ENCODE measurements at places on chromosomes 6 and 20.

- no peak for DNase-seq
Observed at GRCh38 chr6:18317850-18318249, 53.5 kb upstream of the DEK start.

DNA sequence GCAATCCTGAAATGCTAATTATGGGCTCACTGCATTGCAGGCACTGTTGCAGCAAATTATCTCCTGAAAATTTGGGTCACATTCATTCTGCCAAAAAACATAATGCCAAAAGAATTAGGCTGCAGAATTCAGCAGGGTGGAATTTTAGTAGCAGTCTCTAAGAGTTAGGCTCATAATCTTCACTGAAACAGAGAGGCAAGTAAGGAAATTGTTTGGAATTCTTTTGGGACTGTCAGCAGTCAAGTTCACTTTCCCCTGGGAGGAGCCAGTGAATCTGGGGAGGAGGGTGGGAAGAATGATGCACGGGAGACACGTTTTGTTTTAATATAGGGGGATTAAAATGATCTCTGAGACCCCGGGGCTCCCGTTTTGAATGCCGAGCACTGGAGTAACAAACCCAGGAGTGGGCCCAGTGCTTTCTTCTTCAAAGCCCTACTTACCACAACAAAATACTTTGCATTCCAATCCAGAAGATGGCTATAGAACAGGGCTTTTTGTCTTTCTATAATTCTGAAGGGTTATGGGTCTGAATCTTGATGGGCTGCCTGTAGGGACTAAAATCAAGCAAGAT lies 44.7 kb downstream of the SOBP start:
- peak; percentile 46 for DNase-seq

GRCh38 chr6:156955494-156956183 lies 178.5 kb downstream of the ARID1B start:
- DNase-seq: no peak

DNA sequence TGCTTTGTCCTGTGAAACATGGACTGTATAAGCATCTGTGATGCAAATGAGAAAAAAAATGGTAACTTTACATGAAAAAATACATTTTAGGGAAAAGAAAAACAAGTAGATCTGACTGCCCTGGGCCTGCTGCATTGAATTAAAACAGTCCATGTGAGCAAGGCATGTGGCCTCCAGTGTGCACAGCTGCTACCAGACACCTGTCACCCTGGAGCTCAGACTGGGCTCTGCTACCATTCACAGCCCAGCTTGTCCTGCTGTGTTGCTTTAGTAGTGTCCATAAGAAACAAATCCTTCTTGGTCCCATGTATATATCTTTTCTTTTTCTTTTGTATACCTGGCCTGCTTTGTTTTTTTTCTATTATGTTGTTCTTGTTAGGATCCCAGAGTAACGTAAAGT lies 315.9 kb downstream of the NKAIN2 start:
- no peak for DNase-seq

DNA sequence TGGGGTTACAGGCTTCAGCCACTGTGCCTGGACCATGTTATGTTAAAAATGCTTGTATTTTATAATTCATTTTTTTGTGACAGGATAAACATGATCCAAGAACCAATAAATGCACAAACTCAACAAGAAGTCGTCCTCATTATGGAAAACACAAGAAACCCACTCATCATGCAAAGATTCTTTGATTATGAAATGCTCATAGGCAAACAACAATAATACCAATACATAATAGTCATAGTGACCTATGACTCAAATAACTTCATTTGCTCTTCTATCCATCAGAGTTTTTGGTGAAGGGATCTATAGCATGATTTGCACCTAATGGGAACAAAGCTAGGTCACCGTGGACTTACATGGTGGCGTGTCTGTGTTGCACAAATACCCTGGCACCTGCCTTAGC lies 217.1 kb upstream of the THEMIS start:
- no peak for DNase-seq

DNA sequence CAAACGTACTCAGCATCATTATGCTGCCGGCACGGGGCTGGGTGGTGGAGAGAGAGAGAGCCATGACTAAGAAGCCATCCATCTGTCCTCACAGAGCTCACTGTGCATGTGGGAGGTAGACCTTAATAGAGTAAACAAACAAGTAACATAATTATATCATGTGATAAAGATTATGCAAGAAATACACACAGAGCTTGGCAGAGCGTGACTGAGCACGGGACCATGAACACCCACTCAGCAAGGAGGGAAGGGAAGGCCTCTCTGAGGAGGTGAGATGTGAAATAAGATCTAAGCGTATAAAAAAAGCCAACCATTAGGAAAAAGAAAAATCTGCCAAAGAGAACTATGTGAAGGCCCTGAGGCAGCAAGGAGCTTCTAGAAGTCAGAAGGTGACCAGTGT lies 207.5 kb downstream of the PTPRT start:
- DNase-seq: no peak

DNA sequence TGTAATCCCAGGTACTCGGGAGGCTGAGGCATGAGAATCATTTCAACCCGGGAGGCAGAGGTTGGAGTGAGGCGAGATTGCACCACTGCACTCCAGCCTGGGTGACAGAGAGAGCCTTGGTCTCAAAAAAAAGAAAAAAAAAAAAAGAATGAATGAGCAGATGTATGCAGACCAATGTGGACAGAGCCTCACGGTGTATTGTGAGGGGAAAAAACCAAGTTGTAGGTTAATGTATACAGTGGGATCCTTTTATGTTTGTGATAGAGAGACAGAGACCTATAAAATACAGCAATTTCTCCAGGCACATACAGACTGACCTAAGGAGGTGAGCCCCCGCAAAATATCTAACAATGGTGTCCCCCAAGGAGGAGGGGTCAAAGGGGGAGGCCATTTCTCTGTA lies 11.7 kb downstream of the TGM2 start:
- DNase-seq: no peak

- no peak for DNase-seq
Observed at GRCh38 chr6:163705923-163706322, 291.4 kb downstream of the QKI start.

DNA sequence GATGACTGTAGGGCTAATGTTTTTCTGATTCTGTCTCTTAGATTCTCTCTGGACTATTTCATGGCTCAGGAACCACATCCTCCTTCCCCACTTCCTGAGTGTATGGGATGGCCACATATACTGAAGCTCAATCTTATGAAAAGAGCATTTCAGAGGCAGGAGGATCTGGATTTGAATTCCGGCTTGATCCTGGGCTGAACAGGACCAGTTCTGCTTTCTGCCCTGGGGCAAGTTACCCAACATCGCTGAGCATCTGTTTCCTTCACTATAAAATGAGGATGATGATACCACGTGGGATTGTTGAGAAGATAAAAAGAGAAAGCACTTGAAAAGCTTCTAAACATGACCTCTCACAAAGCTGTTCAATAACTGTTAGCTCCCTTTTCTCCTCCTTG lies 168.4 kb upstream of the TNFAIP3 start:
- peak; percentile 73 for DNase-seq

GRCh38 chr20:6705926-6706548 lies 61.4 kb upstream of the BMP2 start:
- no peak for DNase-seq

GRCh38 chr20:11718474-11719094 lies 199.1 kb upstream of the BTBD3 start:
- no peak for DNase-seq

GRCh38 chr6:94367316-94367715 lies 948.0 kb upstream of the EPHA7 start:
- DNase-seq: no peak

DNA sequence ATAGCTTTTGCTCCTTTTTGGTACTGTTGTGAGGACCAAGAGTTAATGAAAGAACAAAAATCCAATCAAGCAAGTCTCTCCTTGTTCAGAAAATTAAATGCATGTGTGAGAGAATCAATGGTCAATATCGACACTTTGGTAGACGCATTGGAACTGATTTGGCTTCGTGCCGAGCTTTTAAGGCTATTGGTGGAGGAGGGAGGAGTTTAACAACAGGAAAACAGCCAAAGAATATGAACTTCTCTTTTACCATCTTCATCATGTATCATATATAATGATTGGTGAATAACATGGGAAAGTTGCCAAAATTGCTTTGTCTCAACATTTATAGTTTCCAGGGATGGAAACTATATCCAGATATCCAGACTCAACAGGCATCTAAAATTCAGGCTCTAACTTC lies 266.5 kb upstream of the CITED2 start:
- DNase-seq: no peak

- DNase-seq: no peak
Observed at GRCh38 chr6:47740714-47741113, 41.1 kb upstream of the OPN5 start.

GRCh38 chr6:133129556-133129955 lies 111.6 kb upstream of the EYA4 start:
- DNase-seq: no peak

GRCh38 chr6:143682805-143683204 lies 5.0 kb downstream of the PHACTR2 start:
- DNase-seq: no peak

- DNase-seq: peak; percentile 55
Observed at GRCh38 chr6:97394160-97394748, 111.2 kb upstream of the MMS22L start.

DNA sequence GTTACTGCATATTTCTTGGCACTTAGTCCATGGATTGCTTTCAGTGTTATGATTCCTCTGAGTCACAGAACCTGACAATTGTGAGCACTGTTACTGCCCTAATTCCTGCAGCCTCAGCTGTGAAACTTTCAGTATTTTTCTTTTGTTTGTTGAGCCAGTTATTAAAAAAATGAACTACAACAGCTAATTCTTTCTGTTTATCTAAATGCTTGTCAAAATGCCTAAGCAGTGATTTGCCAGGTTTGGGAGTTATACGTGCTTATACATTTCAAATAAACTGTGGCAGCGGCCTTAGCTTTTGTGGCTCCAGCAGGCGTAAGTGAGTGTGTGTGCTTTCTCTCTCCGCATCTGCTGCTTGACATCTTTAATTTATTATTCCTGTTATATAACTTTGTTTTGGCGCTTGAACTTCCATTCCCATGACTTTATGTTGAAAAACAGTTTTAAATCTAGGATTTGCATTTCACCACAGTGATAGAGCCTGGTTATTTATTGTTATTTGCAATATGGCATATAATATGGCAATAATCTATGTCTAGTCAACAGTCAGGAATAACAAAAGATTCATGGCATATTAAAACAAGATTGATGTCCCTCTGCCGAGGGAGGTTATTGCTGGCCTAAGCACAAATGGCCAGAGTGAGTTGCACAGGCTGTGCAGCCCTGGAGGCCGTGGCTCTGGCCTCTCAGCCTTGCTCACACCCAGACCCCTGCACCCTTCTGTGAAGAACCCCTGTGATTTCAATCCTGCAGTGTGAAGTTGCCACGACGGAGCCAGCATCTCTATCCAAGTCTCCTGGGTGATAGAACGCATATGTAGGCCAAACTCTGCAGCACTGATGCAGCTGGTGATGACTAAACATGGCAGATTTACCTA lies 303.4 kb downstream of the THBS2 start:
- DNase-seq: peak; percentile 40

DNA sequence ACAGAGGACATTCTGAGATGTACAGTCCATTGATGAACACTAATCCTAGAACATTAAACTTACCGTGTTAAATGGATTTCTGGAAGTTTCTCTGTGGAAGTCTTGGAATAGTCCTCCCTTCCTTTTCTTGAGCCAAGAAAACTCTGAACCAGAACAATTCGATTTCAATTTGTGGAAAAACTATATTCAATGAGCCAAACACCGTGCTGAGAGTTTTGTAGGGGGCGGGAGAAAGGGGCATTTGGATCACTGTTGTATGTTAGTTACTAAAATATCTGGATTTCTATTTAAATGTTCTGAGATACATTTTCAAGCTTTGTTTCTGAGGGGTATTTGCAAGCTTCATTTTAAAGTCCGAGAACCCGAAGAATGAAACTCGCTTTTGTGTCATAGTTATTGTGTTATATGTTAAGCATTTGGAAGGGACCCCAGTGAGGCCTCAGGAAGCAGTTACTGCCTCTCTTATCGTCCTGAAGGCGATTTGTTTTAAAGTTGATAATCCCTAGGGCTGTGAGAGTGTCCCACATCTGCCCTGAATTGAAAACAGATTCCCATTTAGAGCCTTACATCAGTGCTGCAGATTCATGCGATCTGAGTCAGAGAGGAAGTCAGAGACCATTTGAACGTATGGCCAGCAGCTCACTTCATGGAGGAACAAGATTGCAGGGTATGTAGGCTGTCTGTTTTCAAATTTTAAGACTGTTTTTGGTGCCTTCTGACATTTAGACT lies 70.8 kb upstream of the SASH1 start:
- DNase-seq: peak; percentile 98

Data from fibroblast of skin of back (primary cell).